ENCODE measurements at places on chromosomes 5 and 9.

DNA sequence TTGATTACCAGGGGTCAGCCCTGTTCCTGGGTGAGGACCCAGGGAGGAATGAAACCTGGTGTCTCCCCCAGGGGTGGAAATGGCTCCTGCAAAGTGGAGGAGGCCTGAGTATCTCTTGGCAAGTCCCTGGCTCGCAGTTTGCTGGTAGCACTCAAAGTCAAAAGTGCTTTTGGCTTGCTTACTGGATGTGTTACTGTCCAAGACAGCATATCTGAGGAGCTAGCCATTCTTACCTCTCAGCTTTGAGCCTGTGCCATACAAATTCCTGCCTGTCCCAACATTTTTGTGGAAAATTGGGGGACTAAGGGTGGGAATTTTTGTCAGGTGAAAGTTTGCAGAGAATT lies 9.9 kb downstream of the ZNF618 start:
- no peak for DNase-seq

- DNase-seq: no peak
These were observed 146.8 kb downstream of the ATPSCKMT start for GRCh38 chr5:10102706-10103497.

GRCh38 chr5:125129151-125129806 lies 382.8 kb upstream of the ZNF608 start:
- DNase-seq: no peak

DNA sequence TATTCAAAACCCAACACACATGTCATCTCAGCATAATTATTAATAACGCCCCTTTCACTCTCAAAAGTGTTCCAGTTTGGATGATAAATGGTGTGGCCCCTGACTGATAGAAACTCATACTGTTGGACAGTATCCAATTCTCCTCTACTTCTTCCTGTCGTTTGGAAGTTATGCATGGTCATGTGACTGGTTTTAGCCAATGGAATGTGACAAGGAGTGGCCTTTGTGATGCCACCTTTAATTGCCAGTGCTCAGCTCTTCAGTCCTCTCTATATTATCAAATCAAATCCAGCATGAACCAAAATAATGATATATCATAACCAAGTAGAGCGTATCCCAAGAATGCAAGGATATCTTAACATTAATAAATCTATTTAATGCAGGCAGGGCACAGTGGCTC lies 117.8 kb upstream of the SPIN1 start:
- DNase-seq: no peak

DNA sequence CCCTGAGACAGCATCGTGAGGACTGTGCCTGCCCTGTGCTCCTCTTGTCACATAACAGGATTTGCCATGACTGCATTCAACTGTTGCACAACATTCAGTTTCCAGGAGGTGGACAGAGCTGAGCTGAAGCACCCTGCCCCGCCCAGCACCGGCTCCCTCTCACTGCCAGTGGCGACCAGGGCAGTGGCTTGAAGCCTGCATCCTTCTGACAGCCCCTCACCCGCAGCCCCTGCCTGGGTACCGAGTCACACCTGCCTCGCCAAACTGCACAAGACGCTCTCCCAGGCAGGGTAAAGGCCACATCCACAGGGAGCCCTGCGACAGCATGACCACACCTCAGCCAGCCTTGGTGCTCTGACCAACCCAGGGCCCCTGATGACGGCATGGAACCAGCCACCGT lies 59.9 kb upstream of the ZNF354A start:
- no peak for DNase-seq

GRCh38 chr5:142181096-142181495 lies 72.5 kb downstream of the NDFIP1 start:
- DNase-seq: no peak

DNA sequence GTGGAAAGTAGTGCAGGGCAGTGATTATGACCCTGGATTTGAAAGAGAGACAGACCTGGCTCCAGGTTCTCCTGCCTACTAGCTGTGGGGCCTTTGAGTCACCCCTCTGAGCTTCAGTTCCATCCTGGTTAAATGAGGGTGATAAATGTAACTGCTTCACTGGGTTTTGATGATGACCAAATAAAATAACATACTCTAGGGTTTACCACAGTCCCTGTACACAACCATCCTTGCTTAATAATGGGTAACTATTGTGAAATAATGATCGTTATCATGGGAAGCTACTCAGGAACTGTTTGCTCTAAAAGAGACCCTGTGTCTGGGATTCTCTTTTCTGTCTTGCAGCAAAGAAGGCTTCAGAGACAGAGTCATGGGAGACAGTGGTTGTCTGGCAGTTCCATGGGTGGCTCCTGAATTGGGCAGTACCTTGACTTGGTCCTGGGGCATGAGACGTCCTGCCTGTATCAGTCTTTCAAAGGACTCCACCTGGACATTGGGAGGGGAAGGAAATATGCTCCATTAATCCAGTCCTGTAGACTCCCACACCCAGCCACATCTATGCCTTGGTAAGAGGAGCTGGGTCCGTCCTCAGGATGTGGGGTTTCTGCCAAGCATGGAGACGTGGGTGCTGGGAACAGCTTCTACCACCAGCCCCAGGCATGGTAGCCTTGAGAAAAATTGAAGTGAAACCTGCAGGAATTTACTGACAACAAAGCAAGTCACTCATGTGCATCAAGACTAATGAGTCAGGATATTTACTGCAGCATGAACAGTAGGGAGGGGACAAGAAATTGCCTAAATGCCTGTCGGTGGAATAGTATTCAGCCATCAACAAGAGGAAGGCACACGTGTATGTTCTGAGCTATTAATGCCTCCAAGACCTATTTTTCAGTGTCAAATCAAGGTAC lies 23.4 kb downstream of the AKNA start:
- no peak for DNase-seq

DNA sequence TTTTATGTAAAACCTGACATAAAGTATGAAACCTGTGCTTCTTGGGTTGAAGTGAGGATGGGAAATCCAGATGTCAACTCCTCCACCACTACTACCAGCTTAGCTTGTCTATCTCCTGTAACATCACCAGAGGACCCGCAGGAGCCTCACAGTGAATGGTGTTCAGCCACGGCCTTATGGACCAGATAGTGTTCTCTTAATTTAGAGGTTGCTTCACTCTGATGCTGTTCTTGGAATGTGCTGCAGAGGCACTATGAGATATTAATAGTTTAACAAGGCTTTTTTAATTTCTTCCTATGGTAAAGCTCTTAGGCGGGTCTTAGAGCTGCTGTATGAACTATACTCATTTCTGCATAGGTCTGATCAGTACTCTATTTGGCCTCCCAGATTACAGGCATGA lies 27.9 kb downstream of the NFX1 start:
- no peak for DNase-seq

GRCh38 chr5:86354664-86355063 lies 263.1 kb upstream of the COX7C start:
- DNase-seq: no peak

GRCh38 chr5:127844581-127845021 lies 141.4 kb downstream of the CCDC192 start:
- DNase-seq: no peak

DNA sequence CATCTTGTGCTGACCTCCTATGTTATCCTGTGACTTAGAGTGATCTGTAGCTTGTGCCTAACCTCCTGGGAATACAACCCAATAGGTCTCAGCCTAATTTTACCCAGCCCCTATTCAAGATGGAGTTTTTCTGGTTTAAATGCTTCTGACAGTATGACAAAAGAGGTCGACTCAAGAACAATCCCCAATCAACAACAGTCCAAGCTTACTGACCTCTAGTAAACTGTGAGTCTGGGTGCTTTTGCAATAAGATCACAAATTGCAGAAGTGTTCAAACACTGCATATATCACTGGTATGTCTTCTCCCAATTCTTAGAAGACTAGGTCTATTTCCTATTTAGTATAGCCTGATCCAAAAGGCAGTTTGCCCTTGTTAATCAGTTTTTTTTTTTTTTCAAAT lies 323.5 kb upstream of the PTGER4 start:
- no peak for DNase-seq

DNA sequence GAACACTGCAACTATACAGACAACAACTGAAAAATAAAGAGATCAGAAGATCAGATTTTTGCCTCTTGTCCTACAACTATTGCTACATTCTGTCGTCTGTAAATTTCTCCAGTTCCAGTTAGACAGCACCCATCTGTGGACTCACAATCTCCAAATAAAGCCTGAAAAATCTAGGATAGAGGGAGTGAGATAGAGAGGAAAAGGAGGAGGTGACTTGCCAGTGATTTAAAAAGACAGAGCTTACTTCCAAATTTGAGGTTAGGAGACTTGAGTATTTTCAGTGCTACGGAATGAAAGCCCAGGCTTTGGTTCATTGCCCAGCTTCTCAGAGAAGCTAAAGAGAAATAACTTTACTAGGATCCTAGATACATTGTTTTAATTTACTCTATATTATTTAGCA lies 63.6 kb downstream of the PTCD2 start:
- no peak for DNase-seq

DNA sequence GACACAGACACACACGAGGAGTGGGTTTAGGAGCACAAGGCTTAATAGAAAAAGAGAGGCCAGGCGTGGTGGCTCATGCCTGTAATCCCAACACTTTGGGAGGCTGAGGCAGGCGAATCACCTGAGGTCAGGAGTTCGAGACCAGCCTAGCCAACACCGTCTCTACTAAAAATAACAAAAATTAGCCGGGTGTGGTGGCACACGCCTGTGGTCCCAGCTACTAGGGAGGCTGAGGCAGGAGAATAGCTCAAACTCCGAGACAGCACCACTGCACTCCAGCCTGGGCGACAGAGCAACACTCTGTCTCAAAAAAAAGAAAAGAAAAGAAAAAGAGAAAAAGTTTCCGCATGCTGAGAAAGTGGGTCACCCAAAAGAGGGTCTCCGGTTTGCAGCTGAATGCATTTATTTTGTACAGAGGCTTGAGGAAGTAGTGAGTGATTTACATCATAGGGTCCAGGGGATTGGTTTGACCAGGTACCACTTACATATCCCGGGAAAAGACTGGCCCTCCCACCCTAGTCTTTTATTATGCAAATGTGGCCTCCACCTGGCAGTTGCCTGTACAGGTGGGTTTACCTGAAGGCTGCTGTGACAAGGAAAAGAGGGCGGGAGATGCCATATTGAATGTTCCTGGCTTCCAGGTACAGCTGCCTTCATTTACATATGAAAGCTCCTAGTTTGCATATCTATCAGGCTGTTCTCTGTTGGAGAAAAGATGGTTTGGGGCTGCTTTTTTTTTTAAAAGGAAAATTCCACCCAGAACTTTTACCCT lies 366.2 kb upstream of the GRAMD2B start:
- DNase-seq: no peak

- DNase-seq: no peak
These were observed 12.8 kb downstream of the CCNI2 start for GRCh38 chr5:132760049-132760420.

DNA sequence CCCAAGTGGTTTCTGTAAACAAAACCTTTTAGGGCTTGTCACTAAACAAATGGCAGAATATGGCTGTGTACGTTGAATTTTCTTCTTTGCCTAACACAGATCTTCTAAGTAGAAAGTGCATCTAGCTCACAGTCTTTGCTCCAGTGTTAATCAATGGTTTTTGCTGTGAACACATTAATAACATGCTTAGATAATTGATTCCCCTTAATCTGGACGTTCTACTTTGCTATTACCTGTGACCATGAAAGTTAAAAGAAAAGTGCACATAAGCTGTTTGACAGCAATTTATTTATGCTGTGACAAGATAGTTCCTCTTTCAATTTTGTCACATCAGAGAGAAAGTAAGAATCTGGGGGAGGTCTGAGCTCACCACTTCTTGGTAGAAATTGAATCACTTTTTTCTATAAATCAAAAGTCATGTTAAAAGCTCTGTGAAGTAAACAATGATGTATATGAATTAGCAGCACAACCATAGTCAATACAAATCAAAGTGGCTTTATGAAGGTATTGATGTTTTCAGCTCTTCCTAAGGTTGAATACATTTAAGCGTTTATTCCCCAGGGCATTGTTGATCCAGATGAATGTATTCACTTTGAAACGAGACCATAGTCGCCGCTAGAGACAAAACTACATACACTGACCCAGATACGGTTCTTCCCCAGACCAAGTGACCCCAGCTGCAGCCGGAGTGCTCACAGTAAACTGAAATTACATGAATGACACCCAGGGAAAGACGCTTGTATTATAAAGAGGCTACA lies 174.6 kb upstream of the ZNF608 start:
- DNase-seq: no peak

DNA sequence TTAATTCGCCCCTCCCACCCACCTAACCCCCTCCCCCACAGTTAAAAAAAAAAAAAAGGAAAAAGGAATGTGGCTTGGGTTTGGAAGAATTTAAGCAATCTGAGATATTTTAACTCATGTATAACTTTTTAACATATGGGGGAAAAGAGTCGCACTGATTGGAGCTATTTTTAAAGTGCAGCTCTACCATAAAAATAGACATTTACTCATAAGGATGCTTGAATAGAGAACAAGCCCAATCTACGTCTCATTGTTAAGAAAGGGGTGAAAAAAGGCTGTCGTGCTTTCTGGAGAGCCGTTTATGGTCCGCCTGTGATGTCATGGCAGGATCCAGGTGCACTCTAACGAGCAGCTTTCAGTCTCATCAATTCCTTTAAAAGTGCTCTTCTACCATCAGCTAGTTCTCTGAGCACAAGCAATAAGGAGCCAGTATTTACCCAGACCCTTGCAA lies 142.4 kb downstream of the ELAVL2 start:
- DNase-seq: no peak

DNA sequence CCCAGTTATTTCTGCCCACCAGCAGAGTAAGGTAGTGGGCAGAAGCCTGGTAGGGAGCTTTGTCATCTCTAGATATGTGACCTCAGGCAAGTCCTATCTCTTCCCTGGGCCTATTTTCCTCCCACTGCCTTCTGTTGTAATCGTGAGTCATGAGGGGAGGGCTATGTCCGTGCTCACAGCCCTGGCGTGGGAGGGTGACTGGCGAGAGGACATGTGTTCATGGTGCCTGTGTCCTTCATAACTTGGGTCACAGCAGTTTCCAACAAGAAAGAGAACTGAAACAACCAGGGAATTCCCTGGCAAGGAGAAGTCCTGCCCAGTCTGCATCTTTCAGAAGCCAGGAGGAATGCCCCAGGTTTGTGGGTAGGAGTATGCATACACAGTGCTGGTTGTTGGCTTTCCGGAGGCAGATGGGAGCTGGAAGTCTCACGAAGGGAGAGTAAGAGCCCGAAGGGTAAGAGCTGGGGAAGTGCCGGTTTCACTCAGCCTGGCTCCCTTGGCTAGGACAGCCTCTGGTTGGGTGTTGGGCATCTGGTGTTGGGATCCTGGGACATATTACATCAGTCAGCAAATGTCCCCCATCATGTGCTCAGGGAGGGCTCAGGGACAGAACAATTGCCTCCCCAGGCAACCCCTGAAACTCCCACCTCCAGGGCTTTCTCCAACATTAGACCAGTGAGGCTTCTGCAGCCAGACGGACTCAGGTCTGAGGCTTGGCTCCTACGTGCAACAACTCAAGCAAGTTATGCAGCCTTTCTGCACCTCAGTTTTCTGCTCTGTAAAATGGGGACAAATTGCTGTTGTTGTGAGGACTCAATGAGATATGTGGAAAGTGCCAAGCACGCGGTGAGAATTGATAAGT lies 4.3 kb upstream of the TIFAB start:
- DNase-seq: no peak

GRCh38 chr5:76391014-76391413 lies 12.1 kb upstream of the IQGAP2 start:
- DNase-seq: no peak

- DNase-seq: no peak
These were observed 227.9 kb upstream of the CLINT1 start for GRCh38 chr5:158086856-158087255.

GRCh38 chr5:39209924-39210323 lies 9.4 kb downstream of the FYB1 start:
- peak; percentile 51 for DNase-seq

GRCh38 chr5:171521219-171521633 lies 101.8 kb downstream of the FGF18 start:
- no peak for DNase-seq
